ENCODE measurements at places on chromosomes 3 and 15.

DNA sequence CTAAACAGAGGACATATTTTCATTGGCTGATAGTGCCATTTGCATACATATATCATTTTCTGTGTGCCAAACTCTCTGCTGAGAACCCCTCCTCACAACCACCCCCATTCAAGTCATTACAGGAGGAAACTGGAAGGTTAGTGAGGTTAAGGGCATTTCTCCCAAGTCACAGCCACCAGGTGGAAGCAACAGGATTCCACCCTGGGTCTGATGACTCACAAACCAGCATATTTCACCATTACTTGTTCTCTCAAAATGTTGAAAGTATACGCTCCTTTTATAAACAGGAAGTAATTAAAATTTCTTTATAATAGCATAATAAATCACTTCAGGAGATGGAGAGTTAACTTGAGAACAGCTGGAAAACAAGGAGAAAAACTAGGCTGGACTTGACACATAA, 398.6 kb upstream of the WNT5A start:
- no peak for DNase-seq

- no peak for DNase-seq
Measured at GRCh38 chr15:67130166-67130565, 64.8 kb downstream of the SMAD3 start.

DNA sequence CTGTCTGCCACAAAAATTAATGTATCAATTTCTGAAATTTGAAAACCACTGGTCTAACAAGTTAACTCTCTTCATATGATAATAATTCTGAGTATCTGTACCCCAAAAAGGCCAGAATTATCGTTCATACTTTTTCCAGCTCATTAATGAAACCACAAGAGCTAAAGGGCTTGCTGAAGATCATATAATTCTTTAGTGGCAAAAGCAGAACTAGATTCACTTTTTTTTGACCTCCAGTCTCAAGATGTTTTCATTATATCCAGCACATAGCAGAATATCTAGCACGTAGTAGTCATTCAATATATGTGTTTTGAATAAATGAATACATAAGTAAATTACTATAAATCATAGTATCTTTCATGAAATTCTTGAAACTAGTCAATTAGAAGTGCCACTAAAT, 246.7 kb upstream of the KCNH8 start:
- no peak for DNase-seq

- DNase-seq = no peak
Measured at GRCh38 chr3:112247900-112248299, 46.1 kb downstream of the SLC9C1 start.

DNA sequence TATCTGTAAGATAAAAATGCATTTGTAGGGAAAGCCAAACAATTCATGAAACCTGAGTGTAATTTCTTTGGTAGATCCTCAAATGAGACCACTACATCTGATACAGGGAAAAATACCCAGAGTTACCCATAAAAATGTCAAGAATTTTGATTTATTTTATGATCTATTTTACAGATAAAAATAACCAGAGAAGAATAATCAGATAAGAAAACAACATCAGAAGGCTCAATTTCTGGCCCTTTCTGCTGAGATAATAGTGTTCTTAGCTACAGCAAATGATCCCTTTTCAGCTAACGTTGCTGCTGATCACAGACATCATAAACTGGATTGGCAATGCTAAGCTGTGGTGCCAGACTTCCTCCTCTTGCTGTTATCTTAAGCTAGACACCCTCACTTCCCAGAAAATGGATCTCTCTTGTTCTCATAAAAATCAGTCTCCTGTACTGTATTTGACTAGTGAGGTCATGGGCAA, 21.3 kb upstream of the TMEM108 start:
- DNase-seq = no peak

DNA sequence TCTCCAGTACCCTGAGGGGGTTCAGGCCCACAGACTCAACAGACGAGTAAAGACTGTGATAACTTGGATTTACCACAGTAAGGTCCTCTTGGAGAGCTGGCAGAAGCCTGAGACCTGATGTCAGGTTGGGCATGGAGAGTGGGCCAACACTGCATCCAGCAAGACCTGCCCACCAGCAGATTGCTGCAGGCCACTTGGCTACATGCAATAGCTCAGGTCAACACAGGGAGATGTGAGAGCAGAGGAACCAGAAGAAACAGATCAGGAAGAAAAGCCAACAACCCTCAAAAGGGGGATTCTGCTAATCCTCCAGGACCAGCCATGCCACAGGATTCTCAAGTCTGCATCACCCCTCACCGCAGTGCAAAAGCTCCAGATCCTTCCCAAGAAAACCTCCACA, 1.7 kb upstream of the IP6K1 start:
- DNase-seq = no peak

DNA sequence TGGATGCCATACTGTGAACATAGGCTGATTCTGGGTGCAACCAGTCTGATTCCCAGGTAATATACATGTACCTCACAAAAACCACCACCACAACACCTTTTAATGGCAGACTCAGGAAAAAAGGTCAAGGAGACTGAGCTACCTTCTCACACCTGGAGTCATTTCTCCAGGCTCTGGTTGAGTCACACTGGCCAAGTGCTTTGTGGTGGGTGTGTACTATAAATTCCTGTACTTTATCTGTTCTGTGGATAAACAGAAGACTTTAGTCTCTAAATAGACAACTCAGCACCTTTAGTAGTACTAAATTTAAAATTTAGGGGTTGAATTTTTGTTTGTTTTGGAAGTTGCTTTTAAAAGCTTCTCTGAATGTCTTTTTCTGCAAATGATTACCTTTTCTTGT, 46.7 kb downstream of the TOP2B start:
- no peak for DNase-seq

DNA sequence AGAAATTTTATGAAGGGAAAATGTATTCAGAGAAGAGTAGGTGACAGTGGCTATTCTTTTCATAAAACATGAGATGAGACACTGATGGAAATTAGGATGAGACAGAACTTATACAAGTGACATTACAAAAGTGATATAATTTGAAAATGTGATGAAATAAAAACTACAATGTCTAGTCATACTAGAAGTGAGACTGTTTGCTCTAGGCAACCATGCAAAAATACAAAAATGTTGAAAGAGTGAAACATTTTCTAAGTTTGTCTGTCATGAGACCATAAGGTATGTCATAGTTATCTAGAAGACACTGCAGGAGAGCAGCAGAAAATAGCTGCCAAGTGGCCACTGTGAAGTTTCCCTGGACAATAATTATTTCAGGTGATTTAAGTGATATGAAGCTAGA, 459.5 kb downstream of the DIPK2A start:
- DNase-seq = no peak

- no peak for DNase-seq
Measured at GRCh38 chr3:66437341-66437929, 63.4 kb downstream of the LRIG1 start.

DNA sequence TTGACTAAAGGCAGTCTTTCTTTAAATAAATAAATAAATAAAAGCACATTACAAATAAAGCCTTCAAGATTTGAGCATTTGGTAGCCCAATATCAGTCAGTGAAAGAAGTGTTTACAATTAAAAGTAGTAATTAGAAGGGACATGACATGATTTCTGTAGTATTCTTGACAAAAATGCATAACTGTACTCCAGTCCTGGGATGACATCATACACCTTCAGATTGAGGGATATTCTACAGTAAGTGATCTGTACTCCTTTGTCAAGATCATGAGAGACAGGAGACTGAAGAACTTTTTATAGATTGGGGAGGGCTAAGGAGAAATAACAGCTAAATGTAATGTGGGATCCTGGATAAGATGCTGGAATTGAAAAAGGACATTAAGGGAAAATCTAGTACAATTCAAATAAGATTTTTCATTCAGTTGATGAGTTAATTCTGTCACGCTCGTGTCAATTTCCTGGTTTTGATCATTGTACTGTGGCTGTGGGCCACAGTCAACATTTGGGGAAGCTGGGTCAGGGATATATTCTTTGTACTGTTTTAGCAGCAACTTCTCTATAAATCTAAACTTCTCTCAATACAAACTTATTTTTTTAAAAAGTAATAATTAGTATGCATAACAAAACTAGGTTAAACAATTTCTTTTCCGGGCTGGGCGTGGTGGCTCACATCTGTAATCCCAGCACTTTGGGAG, 314.8 kb downstream of the PTPRG start:
- DNase-seq = no peak

- no peak for DNase-seq
Measured at GRCh38 chr3:72446218-72447058, 401.8 kb downstream of the SHQ1 start.

DNA sequence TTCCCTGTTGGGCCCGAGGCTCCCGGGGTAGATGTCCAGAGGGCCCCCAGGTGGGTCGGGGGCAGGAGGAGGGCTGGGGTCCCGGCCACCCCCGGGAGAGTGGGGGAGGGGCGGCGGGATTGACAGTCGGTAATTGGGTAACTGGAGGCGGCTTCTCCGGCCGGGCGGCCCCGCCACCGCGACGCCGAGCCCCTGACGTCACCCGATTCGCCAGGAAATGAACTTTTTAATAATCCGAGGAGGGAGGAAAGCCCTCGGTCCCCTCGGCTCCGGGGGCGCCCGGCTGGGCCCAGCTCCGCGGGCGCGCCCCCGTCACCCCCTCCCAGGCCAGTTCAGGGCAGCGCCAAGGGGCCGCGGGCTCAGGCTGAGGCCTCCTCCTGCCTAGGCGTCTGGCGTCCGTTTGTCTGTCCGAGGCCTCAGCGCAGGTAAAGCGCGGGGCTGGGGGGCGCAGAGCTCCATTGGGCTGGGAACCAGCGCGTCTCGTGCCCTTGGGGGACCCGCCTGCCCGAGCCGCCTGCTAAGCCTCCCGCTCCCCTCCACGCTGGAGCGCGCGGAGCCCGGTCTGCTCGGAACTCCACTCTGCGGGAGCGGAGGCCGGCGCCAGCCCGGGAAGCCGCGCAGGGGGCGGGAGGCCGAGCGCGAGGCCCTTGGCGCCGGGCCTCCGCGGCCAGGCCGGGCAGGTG, 3.9 kb downstream of the GATA2 start:
- DNase-seq = no peak

DNA sequence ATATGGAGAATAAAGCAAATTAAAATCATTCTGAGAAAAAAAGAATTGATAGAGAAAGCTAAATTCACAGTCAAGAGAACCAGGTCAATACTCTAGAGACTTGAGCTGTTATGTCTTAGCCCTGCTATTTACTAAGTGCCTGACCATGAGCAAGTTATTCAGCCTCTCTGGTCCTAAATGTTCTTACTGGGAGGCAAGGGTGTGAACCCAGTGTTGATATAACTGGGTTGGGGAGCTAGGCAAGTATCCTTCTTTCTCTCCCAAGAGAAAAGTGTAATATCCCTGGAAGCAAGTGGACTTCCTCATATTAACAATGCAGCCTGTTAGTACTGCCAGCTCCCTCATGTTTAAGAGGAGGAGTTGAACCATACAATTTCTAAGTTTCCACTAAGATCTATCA, 488.9 kb upstream of the RASGRP1 start:
- DNase-seq = no peak
